Cortex of kidney (tissue), 1 donor: ENCODE measurements at places on chromosomes 6 and 20.

DNA sequence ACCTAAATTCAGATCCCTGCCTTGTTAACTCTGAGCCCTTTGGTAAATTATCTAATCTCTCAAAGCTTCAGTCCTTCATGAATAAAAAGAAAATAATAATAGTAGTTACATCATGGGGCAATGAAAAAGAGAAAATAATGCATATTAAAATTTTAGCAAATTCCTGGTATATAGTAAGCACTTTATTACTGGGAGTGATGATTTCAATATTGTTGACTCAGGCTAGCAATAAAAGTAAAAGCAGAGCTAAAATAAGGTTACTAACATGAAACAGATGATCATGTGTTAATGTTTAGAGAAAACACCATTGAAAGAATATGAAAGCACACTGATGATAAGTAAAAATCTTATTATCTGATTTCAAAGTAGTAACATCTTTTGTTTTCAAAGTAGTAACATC lies 13.6 kb downstream of the GINS1 start:
- no peak for DNase-seq

- no peak for DNase-seq
Measured at GRCh38 chr20:4502756-4503155, 219.0 kb upstream of the PRND start.

GRCh38 chr6:18117136-18117535 lies 5.3 kb downstream of the NHLRC1 start:
- DNase-seq = no peak

DNA sequence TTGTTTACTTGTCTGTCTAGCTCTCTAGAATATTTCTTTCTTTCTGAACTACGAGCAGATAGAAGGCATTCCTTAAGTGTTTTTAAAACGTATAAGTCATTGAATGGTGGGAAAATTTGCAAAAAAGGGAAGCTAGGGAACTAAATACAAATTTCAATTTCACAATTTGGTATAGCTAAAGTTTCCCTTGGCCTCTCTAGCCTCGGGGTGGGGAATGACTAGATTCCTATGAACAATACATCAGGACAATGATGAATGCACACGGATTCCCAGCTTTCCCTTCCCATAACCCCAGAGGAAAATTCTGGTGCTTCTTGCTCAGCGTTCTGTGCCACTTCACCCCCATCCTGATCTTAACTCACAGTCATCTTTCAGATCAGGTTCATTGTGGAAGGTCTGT lies 113.3 kb upstream of the ASF1A start:
- no peak for DNase-seq

DNA sequence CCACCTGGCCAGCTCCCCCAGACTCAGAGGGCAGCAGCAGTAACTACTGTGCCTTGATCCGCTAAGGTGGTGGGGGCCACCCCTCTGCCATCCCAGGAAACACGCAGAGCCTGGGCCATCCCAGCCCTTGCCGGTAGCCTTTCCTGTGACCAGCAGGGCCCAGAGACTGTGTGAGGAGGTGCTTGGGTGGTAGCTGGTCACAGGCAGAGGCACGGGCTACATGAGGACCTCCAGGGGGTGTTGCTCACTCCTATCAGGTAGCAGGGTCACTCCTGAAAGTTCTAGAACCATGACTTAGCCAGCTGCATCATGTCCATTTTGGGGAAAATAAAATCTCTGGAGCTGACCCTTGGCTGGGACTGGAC lies 22.8 kb downstream of the PCMTD2 start:
- DNase-seq = no peak

- DNase-seq = no peak
Measured at GRCh38 chr20:53127027-53127426, 154.9 kb downstream of the TSHZ2 start.

DNA sequence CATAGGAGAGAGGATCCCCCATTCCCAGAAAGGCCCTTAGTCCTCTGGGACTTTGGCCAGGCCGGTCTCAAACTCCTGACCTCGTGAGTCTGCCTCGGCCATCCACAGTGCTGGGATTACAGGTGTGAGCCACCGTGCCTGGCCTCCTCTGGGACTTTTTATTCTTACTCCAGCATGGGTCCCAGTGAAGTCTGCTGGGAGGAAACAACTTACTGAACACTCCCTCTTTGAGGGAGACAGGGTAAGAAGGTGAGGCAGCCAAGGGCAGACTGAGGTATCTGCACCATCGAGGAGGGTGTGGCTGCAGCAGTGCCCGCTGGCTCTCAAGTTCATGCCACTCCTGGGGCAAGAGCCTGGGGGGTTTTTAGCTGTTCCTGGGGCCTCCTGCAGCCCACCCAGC lies 2.4 kb downstream of the BAK1 start:
- DNase-seq = no peak

- DNase-seq = no peak
Measured at GRCh38 chr6:42320762-42321161, 103.1 kb upstream of the MRPS10 start.

DNA sequence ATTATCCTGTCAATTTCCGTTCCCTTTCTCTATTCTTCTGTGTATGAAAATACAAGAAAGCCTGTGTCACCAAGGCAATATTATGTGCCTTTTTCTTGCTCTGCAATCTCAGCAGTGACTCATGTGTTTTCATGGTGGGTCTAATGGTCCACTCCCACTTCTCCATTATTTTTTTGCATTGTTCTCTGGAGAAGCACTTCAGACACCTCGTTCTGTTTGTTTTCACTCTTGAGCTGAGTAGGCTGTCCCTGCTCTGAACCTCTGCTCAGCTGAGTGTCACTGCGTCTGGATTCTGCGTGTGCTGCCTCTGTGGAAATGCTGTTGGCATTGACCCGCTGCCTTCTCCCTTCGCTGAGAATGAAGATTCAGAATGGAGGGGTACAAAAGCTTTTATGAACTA lies 230.6 kb downstream of the TMEM242 start:
- no peak for DNase-seq

DNA sequence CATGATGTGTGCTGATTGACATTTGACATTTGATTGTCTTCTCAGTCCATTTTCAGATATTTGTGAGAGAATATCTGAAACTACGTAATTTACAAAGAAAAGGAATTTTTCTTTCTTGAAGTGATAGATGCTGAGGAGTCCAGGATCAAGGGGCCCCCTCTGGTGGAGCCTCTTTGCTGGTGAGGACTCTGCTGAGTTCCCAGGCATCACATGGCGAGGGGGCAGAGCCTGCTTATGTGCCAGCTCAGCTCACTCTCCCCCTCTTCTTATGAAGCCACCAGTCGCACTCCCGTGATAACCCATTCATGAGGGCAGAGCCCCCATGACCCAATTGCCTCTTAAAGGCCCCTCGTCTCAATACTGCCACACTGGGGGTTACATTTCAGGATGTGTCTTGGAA lies 91.3 kb downstream of the RPP40 start:
- DNase-seq = no peak

- DNase-seq = no peak
Measured at GRCh38 chr6:103893141-103893581, 966.6 kb downstream of the HACE1 start.

- DNase-seq = no peak
Measured at GRCh38 chr6:11223286-11223864, 9.1 kb downstream of the NEDD9 start.

DNA sequence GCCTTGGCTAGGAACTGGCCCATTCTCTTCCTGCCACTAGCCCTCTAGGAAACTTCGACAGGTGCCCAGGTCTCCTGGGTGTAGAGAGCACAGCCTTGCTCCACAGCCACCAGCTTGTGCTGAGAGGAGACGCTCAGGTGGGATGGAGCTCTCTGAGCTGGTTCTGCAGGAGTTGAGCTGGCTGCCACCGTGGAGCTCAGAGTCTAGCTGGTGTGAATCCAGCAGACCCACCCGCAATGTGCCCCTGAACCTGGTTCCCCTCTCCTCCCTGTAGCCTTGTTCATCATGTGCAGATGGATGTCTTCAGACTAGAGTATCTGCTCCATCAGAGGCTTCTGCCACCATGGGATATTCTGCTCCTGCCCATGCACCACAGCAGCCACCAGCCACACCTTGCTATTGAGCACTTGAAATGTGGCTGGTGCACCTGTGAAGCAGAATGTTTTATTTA lies 222.5 kb downstream of the SYNDIG1 start:
- DNase-seq = no peak

GRCh38 chr6:40425192-40425919 lies 161.8 kb downstream of the LRFN2 start:
- no peak for DNase-seq

GRCh38 chr6:109669811-109670210 lies 21.2 kb downstream of the AK9 start:
- DNase-seq = no peak

- no peak for DNase-seq
Measured at GRCh38 chr6:151847064-151847463, 39.6 kb downstream of the ESR1 start.

- no peak for DNase-seq
Measured at GRCh38 chr20:52768694-52769093, 203.5 kb upstream of the TSHZ2 start.

DNA sequence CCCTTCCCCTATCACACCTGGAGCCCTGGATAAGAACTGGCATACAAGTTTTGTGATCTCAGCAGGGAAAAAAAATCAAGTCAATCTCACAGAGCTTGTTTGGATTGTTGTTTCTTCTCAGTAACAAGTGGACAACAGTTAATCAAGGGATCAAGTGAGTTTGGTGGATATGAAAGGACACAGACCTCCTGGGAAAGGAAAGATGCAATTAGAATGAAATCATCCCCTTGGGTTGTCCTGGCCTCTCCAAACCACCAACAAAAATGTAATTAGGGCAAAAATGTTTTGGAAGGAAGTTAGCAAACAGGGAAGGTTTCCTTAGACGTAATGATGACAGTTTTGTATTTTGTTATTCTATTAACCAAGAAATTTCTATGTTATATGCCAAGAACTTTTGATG lies 99.1 kb upstream of the PRDM1 start:
- no peak for DNase-seq

DNA sequence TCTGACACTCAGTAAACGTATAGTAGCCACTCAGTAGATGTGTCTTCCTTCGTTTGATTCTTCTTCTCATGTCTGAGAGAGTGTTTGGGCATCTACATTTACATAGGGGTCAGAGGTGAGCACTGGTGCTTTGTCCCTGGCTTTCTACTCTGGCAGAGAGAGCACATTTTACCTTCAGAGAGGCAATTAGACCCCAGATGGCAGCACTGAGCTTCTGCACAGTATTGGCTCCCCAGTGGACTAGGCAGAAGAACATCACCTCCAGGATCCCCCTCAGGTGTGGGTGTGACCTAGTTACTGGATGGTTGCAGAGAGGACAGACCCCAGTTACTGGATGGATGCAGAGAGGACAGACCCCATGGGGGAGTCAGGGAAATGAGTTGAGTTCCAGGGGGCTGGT lies 327.2 kb downstream of the DHX35 start:
- no peak for DNase-seq

- no peak for DNase-seq
Measured at GRCh38 chr20:25019381-25020155, 27.0 kb upstream of the APMAP start.

- DNase-seq = no peak
Measured at GRCh38 chr6:57283106-57283505, 34.3 kb upstream of the PRIM2 start.

DNA sequence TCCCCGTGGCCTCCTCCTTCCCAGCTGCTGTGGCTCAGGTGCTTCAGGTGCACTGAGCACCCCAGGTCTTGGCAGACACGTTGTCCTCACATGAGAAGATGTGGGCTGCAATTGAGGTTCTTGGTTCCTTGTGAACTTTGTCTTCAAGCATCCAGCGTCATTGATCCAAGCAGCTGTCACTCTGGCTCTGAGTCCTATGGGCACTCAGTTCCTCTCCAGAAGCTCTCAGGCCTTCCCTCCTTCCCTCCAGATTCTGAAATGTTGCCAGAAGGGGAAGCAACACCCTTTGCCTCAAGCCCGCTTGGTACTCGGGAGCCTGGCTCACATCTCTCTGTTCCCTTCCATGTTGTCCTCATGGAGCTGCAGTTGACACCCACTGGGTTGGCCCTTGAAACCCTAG lies 8.4 kb upstream of the MRGBP start:
- no peak for DNase-seq

- no peak for DNase-seq
Measured at GRCh38 chr6:135853227-135853626, 1.7 kb downstream of the PDE7B start.

DNA sequence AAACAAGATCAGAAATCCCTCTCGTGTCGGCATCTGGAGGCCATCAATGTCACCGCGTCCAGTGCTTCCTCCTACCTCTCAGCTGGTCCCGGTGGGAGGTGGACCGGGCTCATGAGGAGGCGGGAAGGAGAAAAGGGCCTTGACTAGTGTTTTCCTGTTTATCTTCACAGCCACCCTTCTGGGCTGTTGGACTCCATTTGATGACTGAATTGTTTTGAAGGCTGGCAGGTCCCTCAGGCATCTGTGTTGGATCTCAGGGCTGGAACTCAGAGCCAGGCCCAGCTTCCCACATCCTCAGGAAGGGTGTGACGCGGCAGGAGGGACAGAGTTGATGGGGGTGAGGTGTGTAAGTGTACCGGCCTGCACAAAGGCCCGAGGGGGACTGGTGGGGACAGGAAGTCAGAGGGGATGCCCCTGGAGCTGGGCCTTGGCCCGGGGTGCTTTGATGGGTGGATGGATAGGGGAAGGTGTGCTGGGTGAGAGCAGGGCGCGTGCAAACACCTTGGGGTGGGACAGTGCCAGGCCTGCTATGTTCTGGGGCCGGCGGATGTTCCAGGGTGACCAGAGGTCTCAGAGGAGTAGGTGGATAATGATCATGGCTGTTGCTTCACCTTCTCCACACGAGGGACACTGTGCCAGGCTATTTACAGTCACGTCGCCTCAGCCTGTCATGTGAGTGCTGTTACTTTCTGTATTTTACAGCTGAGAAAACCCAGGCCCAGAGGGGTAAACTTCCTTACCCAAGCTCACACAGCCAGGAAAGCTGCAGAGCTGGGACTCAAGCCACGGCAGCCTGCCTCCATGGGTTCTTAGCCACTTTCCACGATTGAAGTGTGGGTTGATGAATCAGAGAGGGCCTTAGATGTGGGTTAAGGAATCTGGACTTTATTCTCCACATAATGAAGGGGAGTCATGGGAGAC lies 17.9 kb upstream of the CHMP4B start:
- no peak for DNase-seq

- no peak for DNase-seq
Measured at GRCh38 chr6:145508107-145508506, 227.2 kb downstream of the EPM2A start.

DNA sequence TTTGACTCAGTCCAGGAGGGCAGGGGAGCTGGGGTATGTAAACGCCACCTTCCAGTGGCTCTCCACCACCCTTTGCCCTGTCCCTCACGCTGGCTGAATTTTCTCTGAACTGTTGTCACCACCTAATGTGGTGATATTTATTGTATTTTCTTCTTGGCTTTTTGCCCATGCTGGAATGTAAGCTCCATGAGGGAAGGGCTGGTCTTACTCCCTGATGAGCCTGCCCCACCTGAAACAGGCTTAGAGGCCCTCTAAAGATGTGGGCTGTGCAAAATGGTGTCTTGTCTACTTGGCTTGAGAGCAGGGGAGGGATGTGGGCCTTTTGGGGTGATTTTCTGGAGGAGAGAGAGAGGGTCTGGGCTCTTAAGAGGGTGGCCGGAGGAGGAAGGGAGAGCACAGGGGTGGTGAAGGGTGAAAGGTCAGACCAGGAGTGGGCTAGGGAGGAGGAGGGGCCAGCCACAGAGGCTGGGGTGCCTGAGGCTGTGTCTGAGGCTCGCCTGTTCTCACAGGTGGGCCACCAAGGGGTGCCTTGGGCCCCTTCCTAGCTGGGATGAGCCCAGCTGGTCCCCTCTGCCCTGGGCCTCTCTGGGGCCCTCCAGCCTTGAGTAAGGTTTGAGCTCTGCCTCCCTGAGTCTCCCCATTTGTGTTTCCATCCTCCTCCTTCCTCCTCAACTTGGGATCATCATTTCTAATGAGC lies 37.3 kb downstream of the SPDEF start:
- no peak for DNase-seq
